Placental epithelial cell (primary cell): ENCODE measurements at places on chromosomes 12 and 14. TPM values are rescaled to one million over a fixed set of nuclear protein-coding genes. Genes with fewer than 3 reads are reported as not detected.

The CAPS2 gene
- 1.6 and 6.3 TPM in 2 replicates for total RNA-seq

The PTPRR gene
- total RNA-seq: 0.87 TPM in 1 of 2 replicates, not detected in the other

The NOPCHAP1 gene
- total RNA-seq: 1.6 and 2.9 TPM in 2 replicates

The GPR68 gene
- 0.39 and 1.7 TPM in 2 replicates for total RNA-seq

The ART4 gene
- total RNA-seq: 86.0 and 203 TPM in 2 replicates

The SLC2A14 gene
- total RNA-seq: not detected in 2 replicates

The NELL2 gene
- 0.33 TPM in 1 of 2 replicates, not detected in the other for total RNA-seq

The LEMD3 gene
- total RNA-seq: 23.6 and 35.7 TPM in 2 replicates

The RASSF9 gene
- total RNA-seq: under 0.01 and 0.76 TPM in 2 replicates
